G401 (cell line): ENCODE measurements at places on chromosomes 1 and 21.

GRCh38 chr1:10932088-10932487 is 80.4 kb upstream of the TARDBP start:
- no peak for DNase-seq

GRCh38 chr1:34176830-34177603 is at the start of gene C1orf94:
Gene C1orf94, plus strand, starts transcription at chr1:34176907. Its CDS starts 883 bp downstream, at chr1:34177790.
- no peak for DNase-seq

GRCh38 chr1:65469889-65470340 is 49.4 kb downstream of the LEPR start:
- DNase-seq, result no peak

DNA sequence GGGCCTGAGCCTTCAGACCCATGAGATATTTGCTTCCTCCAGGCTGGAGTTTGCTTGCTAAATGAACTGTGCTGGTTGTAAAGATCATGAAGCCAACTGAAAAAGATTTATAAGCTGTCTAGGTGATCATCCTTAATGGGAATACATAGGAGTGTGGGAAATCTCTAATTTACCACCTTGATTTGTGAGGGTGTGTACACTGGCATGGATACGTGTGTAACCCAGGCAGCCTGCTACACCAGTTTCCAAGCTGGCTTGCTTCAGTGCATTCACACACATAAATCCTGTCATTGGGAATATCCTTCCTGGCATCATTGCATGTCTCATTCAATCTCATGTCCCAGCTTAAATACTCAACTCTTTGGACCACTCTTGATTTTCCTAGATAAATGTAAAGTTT is 57.6 kb upstream of the GNG12 start:
- DNase-seq, result no peak

- DNase-seq, result peak; percentile 1
Measured at GRCh38 chr1:80462006-80462405, 1338.7 kb upstream of the ADGRL2 start.

DNA sequence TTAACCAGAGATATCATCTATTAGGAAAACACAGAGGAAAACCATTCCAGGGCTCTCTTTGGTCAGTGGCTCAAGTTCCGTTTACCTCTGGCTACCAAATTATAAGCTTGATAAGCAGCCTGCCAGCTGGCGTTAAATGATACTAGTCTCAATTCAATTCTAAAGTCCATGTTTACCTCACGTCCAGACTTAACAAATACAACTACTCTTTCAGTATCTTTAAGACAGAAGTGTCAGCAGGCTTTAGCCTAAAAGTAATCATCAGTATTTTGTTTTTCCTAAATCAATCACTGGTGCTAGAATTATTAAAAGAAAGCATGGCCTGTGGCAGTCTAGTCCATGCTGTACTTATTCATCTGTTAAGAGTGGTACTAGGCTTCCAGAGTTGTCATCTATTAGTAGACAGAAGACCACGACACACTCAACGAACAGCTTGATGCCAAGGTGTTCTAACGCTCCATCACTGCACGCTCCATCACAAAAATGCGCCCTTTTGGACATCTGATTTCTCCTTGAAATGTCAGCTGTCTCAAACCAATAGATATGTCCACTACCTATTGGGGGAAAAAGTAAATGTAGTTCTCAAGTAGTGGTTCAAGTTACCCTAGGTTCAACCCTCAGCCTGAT is 1.5 kb downstream of the IVNS1ABP start:
- no peak for DNase-seq

- DNase-seq, result no peak
Measured at GRCh38 chr21:39612233-39613040, at the start of gene B3GALT5. Gene B3GALT5, plus strand, starts transcription at chr21:39612940. Its CDS starts 47,620 bp downstream, at chr21:39660560.

DNA sequence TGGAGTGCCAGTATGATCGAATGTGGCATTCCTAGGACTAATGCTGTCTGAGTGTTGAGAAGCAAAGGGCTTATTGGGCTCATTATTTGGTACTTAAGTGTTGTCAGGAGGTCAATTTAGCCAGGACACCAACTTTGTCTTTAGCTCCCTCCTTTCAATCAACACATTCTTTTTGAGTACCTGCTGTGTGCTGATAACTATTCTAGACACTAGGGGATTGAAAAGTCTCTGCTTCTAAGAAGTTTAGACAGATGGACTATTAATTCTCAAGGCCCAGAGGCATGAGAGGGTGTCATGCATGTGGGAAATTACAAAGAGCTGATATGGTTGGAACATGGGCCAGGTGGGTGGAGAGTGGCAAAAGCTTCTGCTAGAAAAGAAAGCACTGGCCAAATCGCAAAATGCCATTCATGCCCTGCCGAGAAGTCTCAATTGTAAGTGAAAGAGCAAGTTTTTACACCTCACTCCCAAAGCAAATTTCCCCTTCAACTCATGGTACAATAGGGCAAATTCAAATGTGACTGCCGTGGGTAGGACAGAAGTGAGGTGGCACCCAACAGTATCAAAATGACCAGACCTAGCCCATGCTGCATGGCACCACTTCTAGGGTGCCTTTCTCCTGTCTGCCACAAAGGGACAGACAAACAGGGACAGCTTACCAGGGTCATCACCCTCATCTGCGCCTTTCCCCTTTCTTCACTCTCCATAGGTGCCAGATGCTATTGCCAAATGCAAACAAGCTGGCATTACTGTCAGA is 53.6 kb upstream of the LAX1 start:
- DNase-seq, result no peak

- no peak for DNase-seq
Measured at GRCh38 chr1:208570362-208570761, 326.2 kb upstream of the PLXNA2 start.

DNA sequence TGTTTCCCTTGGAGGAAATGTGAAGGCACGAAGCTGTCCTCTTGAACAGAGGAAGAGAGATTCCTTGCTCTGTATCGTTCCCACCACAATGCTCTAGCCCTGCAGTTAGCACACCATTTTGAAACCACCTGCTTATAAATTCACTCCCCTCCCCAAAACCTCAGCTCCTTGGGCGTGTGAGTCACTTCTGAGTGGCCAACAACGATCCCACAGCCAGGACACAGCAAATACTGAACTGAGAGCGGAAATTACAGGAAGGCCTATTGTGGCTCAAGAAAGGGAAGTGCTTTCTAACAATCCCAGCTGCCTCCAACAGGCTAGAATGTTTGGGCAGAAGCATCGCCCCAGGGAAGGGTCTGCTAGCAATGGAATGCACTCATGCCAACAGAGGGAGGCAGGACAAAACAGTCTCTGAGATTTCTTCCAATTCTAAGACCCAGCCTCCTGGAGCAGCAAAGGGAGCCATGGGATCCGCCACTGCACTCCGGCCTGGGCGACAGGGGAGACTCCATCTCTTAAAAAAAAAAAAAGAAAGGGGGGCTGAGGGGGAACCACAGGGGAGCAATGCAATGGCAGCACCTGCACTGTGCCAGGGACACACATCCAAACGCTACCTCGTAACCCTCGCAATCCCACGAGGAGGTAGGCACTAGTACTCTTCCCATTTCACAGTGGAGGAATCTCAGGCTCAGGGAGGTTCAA is 1.9 kb downstream of the TMEM53 start:
- DNase-seq, result no peak

DNA sequence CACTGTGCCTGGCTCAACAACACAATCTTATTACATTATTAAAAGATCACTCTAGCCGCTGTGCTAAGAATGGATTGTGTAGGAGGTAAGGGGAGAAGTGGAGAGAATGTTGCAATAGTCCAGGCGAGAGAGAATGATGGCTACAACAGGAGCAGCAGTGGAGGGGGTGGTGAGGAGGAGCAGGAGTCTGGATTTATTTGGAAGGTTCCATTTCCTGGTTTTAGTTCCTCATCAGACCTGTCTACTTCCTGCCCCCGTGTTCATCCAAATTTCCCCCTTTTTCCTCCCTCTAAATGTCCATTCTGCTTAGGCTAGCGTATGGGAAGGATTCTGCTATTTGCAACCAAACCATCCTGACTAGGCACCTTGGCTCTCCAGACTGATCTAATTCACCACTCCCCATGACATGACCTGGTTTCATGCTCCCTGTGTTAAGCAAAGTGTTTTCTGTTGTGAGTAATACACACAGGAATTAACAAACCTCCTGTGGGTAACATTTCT is 35.1 kb upstream of the EYA3 start:
- no peak for DNase-seq

DNA sequence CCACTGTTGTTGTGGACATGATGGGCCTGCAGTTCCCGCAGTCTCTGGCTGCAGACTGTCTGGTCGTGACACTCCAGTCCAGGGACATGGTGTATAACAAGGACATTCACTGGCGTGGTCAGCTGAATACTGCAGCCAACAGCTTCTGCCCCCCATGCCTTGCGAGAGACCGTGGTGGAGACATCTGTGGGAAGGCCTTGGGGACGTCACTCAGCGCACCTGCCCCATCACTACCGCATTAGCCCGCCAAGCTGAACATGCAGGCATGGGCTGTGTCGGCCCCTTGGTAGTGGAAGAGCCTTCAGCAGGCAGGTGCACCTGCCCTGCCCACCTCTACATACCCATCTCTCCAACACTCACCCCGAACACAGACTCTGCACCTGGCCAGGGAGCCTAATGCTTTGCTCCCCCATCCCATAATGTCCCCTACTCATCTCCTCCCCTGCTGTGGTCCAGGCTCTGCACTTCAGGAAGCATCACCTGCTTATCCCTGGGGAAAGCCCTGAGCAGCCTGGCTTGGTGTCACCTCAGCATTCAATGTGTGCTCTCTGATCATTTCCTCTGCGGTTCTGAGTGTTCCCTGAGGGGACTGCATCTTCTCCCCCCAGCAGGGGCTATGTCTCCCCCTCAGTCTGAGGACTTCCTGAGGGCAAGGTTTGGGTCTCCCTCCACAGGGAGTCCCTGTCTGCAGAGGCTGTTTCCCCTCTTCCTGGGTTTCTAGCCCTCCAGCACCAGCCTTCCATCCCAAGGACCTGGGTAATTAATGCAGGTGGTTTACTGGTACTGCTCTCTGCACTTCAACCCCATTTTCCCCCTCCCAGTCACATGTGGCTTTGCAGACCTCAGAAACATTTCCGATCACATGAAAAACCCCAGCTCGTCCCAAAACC is 3.2 kb downstream of the PGLYRP4 start:
- DNase-seq, result no peak

- DNase-seq, result no peak
Measured at GRCh38 chr1:47843059-47843458, 154.1 kb downstream of the TRABD2B start.

GRCh38 chr1:85220756-85221201 is 20.0 kb upstream of the SYDE2 start:
- DNase-seq, result no peak

DNA sequence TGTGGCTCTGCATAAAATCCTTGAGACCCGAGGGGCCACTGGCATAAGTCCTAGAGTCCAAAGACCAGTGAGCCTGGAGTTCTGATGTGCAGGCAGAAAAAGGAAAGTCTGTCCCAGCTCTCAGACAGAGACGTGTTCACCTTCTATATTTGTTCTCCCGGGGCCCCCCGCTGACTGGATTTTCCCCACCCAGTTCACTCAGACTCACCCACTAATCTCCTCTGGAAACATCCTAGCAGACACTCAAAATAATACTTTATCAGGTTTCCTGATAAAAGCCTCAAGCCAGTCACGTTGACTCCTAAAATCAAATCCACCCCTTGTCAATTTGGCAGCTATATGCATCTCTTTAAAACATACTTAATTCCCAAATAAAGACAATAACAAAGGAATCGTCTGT is 1084.2 kb upstream of the NCAM2 start:
- DNase-seq, result no peak
